ENCODE measurements at places on chromosomes 6 and 20.
A peak's percentile ranks its signal among the peaks of the same experiment; 100 is the strongest.

- DNase-seq, result no peak
These were observed 51.6 kb downstream of the SYNJ2 start for GRCh38 chr6:158033077-158033750.

DNA sequence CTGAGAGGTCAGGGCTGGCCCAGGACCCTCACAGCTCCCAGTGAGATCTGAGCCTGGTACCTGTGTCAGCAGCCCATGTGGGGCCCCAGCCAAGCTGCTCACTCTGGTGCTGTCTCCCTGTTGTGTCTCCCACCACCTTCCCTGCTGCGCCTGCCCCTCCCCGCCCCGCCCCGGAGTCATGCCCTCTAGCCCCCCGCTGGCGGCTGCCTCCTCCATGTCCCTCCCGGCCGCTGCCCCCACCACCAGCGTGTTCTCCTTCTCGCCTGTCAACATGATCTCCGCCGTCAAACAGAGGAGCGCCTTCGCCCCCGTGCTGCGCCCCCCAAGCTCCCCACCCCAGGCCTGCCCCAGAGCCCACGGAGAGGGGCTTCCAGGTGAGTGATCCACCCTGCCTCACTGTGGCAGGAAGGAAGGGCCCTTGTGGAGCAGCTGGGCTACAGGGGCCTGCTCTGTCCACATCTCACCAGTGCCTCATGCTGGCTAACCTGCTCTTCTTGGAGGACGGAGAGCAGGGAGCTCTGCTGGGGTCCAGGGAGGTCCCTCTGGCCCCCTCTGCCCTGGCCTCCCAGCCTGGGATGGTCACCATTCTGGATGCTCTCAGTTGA, 44.9 kb downstream of the CPXM1 start:
- DNase-seq, result peak; percentile 27

DNA sequence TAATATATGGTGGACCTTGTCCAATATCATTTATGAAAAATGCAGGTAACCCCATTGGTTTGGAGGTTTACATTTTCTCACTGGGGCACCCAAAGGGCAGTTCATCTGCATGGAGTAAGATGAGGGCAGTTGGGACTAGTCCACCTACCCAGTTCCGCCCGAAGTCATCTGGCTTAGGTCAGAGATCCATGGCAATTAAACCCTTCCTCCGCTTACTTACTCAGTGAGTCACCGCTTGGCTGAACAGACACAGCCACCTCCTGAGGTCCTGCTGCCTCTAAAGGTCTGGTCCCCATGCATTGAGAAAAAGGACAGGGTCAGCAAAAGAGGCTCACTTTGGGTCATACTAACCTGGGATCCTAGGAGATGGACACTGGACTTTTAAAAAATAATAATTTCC, 102.9 kb upstream of the PRL start:
- DNase-seq, result no peak

DNA sequence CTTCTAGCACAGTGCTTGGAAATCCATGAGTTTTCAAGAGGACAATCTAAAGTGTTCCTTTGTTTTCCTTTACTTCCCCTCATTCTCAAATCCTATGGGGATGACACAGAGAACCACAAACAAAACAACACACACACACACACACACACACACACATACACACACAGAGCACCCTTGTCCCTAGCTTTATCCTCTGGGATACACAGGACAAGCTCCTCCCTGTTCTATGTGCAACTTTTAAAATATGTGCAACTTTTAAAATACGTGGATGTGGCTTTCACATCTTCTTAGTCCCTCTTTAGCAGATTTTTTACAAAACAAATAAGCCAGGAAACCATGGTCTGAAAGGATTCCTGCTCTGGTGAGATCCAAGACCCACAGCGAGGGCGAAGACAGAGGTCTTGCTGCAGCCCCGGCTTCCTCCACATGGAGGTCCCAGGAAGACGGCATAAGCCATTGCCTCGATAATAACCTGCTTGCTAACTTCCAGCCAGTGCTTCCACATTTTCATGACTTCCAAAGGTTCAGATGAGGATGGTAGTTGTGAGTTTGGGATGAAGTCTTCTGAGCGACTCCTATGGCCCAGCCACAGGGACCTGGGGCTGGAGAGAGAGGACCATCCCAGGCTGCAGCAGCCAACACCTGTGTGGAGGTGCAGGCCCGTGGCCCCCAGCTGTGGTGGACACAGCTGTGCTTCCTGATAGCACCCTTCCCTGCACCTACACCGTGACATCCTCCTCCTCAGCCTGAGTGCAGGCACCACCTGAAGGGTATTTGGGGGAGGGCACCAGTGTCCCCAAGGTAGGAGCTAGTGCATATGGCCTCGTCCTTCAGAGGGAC, 62.8 kb upstream of the CD93 start:
- no peak for DNase-seq

GRCh38 chr20:34045930-34046725, 52.4 kb downstream of the RALY start:
- no peak for DNase-seq

GRCh38 chr6:155872961-155873360, 417.3 kb upstream of the NOX3 start:
- DNase-seq, result no peak

GRCh38 chr6:104286641-104287040, 573.1 kb downstream of the HACE1 start:
- DNase-seq, result no peak

- DNase-seq, result no peak
These were observed 20.1 kb downstream of the IGF2R start for GRCh38 chr6:159988983-159989454.

- no peak for DNase-seq
These were observed 287.1 kb upstream of the CDH4 start for GRCh38 chr20:60964911-60965310.

DNA sequence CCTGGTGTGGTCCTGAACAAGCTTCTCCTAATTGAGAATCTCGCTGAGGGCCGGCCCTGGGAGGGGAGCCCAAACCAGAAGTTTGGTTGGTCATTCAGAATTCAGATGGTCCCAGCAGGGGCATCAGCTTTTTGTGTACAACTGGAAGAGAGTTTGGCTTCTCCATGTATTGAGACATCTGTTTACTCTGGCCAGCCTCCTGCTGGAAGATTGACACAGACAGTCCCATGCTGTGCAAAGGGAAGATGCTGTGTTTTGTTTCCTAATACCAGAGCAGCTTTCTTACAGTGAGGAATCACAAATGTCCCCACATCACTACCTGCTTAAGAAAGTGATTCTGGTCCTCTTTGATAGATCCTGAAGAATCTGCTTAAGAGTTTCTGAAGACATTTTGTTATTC, 97.8 kb downstream of the PLEKHG1 start:
- DNase-seq, result no peak

DNA sequence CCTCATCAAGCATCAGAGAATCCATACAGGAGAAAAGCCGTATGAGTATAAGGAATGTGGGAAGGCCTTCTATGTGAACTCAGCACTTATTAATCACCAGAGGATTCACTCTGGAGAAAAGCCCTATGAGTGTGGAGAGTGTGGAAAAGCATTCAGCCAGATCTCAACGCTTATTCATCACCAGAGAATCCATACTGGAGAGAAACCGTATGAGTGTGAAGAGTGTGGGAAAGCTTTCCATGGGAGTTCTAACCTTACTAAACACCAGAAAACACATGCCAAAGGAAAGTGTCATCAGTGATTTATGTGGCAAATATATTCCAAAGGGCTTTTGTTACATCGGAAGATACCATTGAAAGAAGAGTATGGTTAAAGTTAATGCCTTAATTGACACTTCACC, 25.4 kb downstream of the ZKSCAN8 start:
- no peak for DNase-seq

- DNase-seq, result no peak
These were observed 24.4 kb downstream of the DYNLT1 start for GRCh38 chr6:158619922-158620801.

GRCh38 chr20:49685809-49686208, 27.9 kb downstream of the B4GALT5 start:
- no peak for DNase-seq

DNA sequence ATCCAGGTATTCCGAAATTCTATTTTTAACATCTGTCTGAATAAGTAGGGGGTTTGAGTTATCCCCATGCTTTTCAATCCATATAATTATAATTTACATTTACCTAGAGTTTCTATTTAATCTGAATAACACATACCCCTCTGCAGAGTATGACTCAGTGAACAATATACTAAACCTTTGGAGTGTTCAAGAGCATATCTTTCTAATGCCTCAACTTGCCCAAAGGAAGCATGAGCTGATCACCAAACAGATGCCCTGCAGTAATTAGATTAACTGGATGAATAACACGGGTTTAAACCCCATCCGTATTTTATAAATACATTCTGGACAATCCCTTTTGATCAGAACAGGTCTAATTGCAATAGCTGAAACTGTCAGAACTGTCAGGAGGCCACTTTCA, 897.1 kb downstream of the TFAP2A start:
- DNase-seq, result no peak

- no peak for DNase-seq
These were observed 81.6 kb upstream of the MLN start for GRCh38 chr6:33885132-33886057.

GRCh38 chr20:33278700-33279099, 4.3 kb upstream of the BPIFB1 start:
- no peak for DNase-seq

DNA sequence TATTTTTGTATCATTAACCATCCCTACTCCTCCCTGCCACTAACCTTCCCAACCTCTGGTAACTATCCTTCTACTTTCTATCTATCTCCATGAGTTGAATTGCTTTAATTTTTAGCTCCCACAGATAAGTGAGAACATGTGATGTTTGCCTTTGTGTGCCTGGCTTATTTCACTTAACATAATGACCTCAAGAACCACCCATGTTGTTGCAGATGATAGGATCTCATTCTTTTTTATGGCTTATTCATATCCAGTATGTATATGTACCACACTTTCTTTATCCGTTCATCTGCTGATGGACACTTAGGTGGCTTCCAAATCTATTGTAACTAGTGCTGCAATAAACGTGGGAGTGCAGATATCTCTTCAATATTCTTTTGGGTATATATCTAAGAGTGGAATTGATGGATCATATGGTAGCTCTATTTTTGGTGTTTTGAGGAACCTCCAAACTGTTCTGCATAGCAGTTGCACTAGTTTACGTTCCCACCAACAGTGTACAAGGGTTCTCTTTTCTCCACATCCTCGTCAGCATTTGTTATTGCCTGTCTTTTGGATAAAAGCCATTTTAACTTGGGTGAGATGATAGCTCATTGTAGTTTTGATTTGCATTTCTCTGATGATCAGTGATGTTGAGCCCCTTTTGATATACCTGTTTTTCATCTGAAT, 201.4 kb downstream of the ARHGAP18 start:
- no peak for DNase-seq

DNA sequence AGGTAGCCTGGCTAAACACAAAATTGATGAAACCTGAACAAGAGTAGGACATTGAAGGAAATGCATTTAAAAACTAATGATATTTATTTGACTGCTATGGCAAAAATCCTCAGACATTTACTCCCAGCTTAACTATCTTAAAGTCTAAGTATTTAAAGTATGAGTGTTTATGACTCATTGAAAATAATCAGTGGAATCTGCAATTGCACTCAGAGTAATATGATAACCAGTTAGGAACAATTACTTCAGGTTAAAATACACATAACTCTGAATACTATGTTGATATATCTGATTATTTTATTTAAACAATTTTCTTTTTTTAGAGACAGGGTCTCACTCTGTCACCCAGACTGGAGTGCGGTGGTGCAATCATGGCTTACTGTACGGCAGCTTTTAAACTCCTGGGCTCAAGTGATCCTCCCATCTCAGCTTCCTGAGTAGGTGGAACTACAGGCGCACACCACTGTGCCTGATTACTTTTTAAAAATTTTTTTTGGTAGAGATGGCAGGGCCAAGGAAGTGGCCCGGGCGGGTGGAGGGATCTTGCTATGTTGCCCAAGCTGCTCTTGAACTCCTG, 43.9 kb downstream of the FILIP1 start:
- no peak for DNase-seq

GRCh38 chr6:18264923-18265377, 620 bp upstream of the DEK start:
- no peak for DNase-seq

GRCh38 chr6:20173833-20174792, 38.2 kb downstream of the MBOAT1 start:
- no peak for DNase-seq

DNA sequence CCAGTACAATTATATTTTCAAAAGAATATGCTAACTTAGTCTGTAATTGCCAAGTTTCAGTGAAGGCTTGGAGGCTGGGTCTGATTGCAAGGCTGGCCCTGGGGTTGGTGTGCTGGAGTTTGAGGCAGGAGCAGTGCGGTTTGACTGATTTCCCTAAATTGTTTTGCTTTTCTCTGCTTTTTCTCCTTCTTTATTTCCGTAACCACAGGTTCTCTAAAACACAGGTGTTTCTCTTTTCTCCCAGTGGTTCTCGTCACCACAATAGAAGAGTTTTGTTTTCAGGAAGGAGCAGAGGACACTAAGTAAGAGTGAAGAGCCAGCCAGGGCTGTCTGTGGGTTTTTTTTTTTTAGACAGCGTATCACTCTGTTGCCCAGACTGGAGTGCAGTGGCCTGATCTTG, 8.2 kb upstream of the SNX9 start:
- no peak for DNase-seq

Data from activated effector memory CD4-positive, alpha-beta T cell treated with anti-CD3 and anti-CD28 coated beads, Interleukin-2, amount 50 U/mL, for 16 hours (primary cell).